ENCODE measurements at places on chromosomes 2 and 18.

GRCh38 chr2:39608686-39609441 lies 56.9 kb upstream of the TMEM178A start:
- peak; percentile 63 for DNase-seq

DNA sequence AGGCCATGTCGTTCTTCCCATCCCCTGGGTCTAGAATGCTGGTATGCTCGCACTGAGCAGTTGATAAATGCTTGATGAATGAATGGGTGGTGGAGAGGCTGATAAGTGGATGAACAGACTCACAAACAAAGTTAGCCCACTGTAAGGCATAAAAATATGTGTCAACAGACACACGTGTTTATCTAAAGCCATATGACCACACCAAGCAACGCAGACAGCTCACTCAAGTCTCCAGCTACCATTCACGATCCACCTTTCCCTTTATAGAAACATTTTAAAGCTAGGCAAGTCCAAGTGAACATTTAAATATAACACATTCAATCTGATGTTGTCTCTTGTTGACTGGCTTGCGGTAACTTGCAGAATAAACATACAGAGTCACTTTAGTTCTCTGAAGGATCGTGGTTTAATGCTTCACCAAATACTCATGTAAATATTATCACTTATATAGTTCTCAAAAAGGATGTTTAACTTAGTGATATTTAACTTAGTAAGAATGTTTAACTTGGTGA lies 105.5 kb downstream of the NOL10 start:
- DNase-seq: no peak

DNA sequence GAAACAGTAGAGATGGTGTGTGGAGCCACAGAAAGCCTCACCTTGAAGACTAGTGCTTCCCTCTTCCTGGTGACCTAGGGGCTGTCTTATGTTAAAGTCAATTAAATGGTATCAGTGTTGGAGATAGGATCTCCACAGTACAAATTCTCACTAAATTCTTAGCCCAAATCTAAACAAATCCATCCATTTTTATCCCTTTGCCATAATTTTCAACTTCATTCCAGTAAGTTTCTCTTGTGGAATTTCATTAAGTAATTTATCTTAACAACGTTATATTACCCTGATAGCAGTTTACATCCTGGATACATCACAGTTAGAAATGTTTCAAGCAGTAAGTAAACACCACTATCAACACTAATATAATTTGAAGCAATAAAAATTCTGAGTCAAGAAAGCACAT lies 989.4 kb upstream of the NXPH2 start:
- no peak for DNase-seq

GRCh38 chr2:95722131-95722697 lies 130.4 kb downstream of the TRIM43 start:
- DNase-seq: no peak

GRCh38 chr2:71936076-71937030 lies 211.3 kb downstream of the CYP26B1 start:
- no peak for DNase-seq

DNA sequence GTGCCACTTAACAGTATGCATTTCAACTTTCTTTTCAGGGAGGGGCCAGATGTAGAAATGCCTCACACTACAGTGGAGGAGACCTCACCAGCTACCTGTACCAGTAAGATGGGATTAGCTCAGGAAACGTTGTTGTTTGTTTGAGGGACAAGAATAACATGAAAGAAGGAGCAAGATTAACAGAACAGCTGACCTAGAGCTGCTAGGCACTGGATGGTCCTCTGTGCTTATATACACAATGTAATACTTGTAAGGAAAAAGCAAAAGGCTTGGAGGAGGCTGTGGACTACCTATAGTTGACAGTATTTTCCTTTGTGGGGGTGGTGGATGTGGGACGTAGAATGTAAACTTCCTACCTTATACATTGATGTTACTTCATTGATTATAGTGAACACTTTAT lies 154.4 kb downstream of the FMNL2 start:
- DNase-seq: no peak

DNA sequence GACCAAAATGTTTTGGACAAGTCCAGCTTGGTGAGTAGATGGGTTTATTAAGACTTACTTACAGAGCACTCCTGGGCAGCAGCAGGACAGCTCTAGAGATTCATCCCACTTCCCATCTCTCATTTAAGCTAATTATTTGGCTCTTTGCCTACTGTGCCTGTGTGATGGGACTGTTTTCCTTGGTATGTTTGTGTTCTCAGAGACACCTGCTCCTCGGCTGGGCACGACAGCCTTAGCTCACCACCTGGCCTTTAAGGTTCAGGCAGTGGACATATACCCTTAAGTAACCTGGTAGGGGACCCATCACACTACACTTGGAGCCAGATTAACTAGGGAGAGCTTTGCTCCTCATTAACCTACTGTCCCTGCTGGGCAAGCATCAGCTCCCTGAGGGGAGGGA lies 41.7 kb upstream of the EFEMP1 start:
- no peak for DNase-seq

GRCh38 chr18:57668021-57668420 lies 46.4 kb upstream of the NARS1 start:
- DNase-seq: no peak

GRCh38 chr2:241248897-241249296 lies 60.4 kb downstream of the ANO7 start:
- no peak for DNase-seq

Measured in NCI-H526 (cell line).